Naive thymus-derived CD4-positive, alpha-beta T cell (primary cell): ENCODE measurements at places on chromosomes 16 and 17. TPM values are rescaled to one million over a fixed set of nuclear protein-coding genes. Genes with fewer than 3 reads are reported as not detected.
A peak's percentile ranks its signal among the peaks of the same experiment; 100 is the strongest.

- DNase-seq, result no peak
Measured at GRCh38 chr17:30472238-30472890, 4.8 kb upstream of the GOSR1 start.

DNA sequence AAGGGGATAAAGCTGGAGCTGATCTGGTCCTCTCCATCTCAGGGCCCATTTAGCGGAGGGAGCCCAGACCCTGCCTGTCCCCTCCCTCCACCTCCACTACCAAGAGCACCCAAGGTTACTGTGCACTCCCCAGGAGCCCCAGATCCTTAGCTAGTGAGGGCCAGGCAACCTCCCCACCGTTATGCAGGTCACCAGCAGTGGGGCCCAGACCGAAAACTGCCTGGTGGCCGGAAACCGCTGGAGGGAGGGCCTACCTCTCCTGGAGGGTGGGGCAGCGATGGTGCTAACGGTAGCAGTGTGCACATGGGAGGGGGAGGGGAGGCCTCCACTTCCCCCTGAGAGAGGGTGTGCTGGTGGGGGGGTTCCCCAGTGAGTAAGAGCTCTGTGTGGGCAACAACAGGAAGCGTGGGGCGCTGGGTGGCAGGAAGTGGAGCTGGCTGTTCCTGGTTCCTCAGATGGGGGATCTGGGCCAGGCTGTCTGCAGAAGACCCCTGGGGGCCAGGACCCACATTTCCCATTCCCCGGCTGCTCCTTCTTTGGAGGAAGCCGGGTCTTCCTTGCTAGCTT is 4.4 kb downstream of the FMNL1 start:
- DNase-seq, result peak; percentile 97

DNA sequence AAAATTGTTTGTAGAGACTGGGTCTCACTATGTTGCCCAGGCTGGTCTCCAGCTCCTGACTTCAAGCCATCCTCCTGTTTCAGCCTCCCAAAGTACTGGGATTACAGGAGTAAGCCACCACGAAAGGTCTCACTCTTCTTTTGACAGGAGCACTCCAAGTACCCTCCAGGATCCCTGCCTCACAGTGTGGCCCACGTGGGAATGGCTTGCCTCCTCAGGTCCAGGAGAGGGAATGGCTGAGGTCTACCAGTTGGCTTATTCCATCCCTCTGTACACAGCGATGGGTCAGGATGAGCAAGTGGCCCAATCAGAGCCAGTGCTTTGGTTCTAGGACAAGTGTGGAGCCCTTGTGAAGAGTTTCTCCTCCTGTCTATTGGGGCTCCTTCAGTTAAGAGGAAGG is 73.7 kb upstream of the ZNF423 start:
- DNase-seq, result no peak

- no peak for DNase-seq
Measured at GRCh38 chr17:75721463-75722011, 278 bp downstream of the ITGB4 start.

- DNase-seq, result no peak
Measured at GRCh38 chr16:23125277-23125676, 24.0 kb downstream of the USP31 start.

DNA sequence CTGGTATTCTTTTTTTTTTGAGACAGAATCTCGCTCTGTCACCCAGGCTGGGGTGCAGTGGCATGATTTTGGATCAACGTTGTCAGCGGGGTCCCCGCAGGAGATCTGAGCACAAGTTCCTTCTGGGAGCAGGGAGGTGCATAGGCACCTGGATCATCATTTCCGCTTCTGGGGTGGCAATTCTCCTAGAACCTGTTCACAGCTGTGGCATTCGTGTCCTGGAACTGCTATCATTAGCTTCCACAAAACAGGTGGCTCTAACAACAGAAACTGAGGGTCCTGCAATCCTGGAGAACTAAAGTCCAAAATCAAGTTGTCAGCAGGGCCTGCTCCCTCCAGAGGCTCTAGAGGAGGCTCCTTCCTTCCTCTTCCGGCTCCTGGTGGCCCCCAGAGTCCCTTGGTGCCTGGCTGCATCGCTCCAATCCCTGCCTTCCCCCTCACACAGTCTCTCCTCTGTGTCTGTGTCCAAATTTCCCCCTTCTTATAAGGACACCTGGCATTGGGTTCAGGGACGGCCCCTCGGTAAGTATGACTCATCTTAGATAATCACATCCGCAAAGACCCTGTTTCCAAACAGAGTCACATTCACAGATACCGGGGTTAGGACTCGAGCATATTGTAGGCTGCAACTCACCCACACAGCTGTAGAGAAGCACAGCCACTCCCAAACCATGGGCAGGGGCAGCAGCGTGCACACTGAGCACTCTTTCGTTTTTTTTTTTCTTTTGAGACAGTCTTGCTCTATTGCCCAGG is 43.5 kb upstream of the KLHDC4 start:
- DNase-seq, result no peak

DNA sequence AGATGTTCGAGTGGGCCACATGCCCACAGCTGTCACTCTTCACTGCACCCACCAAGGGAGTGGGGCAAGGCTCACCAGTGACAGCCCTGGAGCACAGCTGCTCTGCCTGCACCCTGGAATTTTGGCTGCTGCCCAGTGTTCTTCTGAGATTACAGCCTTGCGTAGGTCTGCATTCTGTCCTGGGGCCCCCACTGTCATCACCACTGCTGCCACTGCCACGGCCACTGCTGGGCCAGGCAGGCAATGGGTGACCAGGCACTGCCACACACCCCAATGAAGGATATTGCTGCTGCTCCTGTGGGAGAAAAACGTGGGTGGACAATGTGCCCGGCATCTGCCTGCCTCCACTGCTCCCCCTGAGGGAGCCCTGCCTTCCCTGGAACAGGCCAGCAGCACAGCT is 1717.0 kb downstream of the TP53TG3F start:
- DNase-seq, result no peak

GRCh38 chr16:35746963-35747657 is 2287.7 kb downstream of the TP53TG3F start:
- DNase-seq, result no peak

- no peak for DNase-seq
Measured at GRCh38 chr16:56337858-56338325, 87.5 kb downstream of the AMFR start.

- DNase-seq, result peak; percentile 18
Measured at GRCh38 chr16:19071811-19072777, 4.7 kb downstream of the COQ7 start.

The LRRC37A gene
- 15.6 TPM for total RNA-seq

The CACNA1G gene
- total RNA-seq, result 0.05 TPM in 1 of 2 replicates, not detected in the other

The PIPOX gene
- 6.4 TPM for total RNA-seq

The FOXC2 gene
- not detected for total RNA-seq

The TM4SF5 gene
- not detected for total RNA-seq
